AG08395 (cell line): ENCODE measurements at places on chromosomes 5 and 9.
A peak's percentile ranks its signal among the peaks of the same experiment; 100 is the strongest.

- DNase-seq, result peak; percentile 79
Measured at GRCh38 chr5:139765409-139766217, 30.0 kb upstream of the PSD2 start.

DNA sequence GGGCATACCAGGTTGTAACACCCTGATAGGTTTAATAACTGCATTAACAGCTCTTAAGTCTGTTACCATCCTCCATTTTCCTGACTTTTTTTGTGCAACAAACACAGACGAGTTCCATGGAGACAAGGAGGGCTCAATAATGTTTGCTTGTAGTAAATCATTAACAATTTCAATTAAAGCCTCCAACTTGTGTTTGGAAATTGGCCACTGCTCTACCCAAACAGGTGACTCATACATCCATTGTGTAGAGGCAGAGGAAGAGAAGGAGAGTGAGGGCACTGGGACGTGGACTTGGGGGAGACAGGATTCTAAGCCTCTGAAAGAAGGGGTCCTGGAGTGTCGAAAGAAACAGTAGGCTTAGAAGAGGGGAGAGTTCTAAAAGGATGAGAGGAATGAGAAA lies 213.6 kb upstream of the KCNN2 start:
- DNase-seq, result no peak

DNA sequence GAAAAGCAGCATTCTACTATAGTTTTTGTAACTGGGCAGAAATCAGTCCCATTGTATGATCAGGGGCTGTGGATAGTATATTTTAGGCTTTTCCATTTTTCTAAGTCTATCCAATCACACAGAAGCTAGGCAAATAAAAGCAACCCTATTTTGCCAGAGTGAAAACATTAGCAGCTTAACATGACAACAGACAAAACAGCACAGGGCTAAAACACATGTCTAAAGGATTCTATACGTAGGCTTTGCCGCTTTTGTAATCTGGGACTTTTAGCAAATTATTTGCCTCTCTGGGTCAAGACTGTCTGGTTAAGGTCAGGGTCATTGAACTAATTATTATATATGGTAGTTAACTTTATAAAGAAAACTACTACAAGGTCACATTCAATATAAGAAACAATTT lies 4.2 kb downstream of the MARCHF3 start:
- DNase-seq, result no peak

GRCh38 chr9:113602126-113603047 lies 138.9 kb downstream of the RGS3 start:
- DNase-seq, result peak; percentile 93

- no peak for DNase-seq
Measured at GRCh38 chr9:86079421-86079831, 19.9 kb downstream of the GOLM1 start.

GRCh38 chr5:65808251-65808741 lies 86.3 kb downstream of the NLN start:
- DNase-seq, result peak; percentile 25

GRCh38 chr9:70865471-70865870 lies 255.9 kb downstream of the TRPM3 start:
- no peak for DNase-seq

DNA sequence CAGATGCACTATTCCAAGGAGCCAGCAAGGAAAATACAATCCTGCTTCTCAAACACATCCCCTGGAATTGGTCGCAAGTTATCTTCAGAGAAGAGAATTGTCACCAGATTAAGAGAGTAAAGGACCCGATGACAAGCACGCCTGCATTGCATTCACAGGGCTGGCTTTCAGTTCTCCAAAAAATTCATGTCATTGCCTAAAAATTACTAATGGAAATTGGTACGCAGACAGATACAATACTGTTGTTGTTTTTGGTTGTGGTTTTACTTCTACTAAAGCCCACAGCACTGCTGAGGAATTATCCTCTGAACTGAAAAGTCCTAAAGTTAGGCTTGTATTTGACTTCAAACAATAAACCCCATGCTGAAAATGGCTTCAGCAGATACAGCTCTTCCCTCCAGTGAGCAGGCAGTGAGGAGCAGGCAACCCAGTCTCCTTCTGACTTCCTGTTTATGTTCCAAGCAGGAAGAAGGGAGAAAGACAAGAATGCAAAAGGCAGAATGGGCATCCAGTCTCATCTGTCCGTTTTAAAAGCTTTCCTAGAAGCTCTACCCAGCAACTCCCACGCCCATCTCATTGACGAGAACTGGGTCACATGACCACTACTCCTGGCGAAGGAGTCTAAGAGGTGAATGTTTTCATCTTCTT lies 80.6 kb upstream of the ZNF366 start:
- peak; percentile 15 for DNase-seq

GRCh38 chr9:81874931-81875330 lies 53.3 kb upstream of the SPATA31D4 start:
- DNase-seq, result peak; percentile 37

DNA sequence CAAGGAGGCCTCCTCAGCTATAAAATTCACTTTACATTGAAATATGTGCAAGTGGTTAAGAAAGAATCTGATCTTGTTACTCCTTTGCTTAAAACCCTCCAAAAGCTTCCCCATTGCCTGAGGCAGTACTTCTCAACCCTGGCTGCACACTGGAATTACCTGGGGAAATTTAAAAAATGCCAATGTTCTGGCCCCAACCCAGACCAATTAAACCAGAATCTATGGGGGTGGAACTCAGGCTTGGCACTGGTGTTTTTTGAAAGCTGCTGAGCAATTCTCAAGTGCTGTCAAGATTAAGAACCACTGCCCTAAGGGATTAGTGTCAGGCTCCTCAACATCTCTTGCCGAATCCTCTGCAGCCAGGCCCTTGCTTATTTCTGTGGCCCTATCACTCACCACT lies 269.6 kb downstream of the ELAVL2 start:
- DNase-seq, result no peak

- DNase-seq, result no peak
Measured at GRCh38 chr5:172790496-172790889, 19.5 kb upstream of the DUSP1 start.

DNA sequence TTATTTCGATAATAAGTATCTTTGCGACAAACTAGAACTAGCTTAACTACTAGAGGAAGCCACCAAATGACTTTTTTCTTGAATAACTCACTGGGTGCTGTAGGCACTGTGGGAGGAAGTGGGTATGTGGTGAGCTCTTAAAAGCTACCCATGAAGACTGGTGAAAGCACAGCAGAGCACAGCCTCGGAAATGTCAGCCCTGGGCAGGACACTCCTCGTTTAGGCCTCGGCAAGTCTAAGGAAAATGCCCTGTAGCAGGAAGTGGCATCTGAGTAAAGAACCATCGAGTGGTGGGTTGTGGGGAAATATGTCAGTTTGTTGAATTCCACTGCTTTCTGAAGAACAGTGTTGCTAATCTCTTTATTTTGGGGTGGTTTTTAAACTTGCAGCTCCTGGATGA lies 44.0 kb upstream of the NCS1 start:
- DNase-seq, result no peak

- no peak for DNase-seq
Measured at GRCh38 chr9:93664549-93665120, 88.3 kb downstream of the PHF2 start.

- DNase-seq, result peak; percentile 63
Measured at GRCh38 chr9:136170006-136170901, 34.7 kb downstream of the LHX3 start.

- no peak for DNase-seq
Measured at GRCh38 chr5:56490971-56491468, 257.9 kb upstream of the ANKRD55 start.

GRCh38 chr5:180470966-180471582 lies 23.1 kb upstream of the CNOT6 start:
- DNase-seq, result peak; percentile 79

GRCh38 chr9:112487008-112487798 lies 576 bp downstream of the KIAA1958 start:
- peak; percentile 46 for DNase-seq

GRCh38 chr9:121748727-121749423 lies 97.4 kb downstream of the DAB2IP start:
- peak; percentile 62 for DNase-seq

DNA sequence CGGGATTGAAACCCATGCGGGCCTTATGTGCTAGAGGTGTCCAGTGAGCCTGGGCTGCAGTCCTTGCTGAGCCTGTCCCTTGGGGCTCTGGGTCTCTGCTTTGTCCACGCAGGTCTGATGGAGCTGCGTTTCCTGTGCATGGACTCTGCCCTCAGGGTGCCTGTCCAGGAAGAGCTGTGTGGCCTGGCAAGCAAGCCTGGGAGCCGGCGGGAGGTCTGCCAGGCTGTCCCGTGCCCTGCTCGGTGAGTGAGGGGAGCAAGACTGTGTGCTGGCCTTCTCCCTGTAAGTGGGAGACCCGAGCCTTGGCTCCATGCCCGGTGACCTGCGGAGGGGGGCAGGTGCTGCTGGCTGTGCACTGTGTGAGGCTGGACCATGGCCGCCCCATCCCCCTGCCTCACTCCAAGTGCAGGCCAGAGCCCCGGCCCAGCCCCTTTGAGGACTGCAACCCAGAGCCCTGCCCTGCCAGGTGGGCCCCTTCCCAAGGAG lies 11.2 kb upstream of the CACFD1 start:
- DNase-seq, result no peak

DNA sequence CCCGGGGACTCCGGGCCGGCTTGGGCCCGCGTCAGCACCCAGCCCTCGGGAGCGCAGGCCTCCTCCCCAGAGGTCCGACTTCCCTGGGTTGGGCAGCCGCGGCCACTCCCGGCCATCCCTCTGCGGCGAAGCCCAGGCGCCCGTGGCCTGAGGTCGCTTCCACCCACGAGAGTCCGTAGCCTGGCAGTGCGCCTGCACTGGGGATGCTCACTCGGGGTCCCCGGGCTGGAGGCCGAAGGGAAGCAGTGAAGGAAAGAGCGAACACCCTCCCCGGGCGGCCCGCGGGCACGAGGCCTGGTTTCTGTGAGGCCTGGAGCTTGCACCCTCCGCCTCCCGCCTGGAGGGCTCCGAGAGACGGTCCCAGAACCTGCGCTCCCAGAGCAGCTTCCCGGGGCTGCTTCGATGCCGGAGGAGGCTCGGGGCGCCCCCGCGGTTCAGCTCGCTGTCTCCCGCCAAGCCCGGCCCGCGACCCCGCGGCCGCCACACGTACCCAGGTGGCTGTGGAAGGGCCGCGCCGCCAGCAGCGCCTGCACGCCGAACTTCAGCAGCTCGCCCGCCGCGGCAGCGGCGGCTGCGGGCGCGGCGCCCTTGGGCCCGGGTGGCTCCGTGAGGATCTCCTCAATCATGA lies 607 bp downstream of the BARX1 start:
- DNase-seq, result no peak

GRCh38 chr9:21856301-21857094 lies 54.1 kb downstream of the MTAP start:
- DNase-seq, result peak; percentile 59

GRCh38 chr9:37415011-37415719 lies 7.3 kb upstream of the GRHPR start:
- DNase-seq, result peak; percentile 71

- peak; percentile 61 for DNase-seq
Measured at GRCh38 chr5:178590141-178590923, at the start of gene COL23A1. Gene COL23A1, minus strand, starts transcription at chr5:178590393.

DNA sequence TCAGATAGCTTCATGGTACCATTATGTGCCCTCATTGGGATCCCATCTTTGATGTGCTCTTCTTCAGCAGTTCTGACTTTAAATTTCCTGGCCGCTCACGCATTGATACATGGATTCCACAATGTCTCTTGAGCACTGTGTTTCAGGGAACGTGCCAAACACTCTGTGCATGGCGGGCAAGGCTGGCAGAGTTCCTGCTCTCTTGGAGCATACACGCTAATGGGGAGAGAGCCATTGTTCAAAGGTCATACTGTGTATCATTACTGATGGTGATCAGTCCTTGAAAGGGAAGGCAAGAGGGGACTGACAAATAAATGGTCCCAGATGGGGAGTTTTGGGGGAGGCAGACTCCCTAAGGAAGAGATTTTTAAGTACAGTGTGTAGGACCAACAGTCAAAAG lies 52.3 kb downstream of the AMBP start:
- DNase-seq, result no peak

DNA sequence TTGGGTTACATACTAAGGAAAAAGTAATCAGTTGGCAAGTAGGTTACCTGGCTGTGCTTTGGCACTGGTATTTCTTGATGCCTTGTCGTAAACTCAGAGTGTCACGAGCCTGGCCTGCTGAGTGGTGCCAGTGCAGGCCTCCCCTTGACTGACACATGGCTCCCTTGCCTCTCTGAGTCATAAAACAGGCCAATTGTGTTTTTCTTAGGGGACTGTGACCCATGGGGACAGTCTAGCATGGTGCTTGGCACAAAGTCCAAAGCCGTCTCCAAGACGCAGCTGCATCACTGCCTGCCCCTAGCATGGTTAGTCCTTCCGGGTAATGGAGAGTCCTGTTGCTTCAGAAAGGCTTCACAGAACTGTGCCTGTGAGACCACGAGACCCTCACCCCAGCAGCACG lies 132.5 kb downstream of the MVB12B start:
- DNase-seq, result no peak

DNA sequence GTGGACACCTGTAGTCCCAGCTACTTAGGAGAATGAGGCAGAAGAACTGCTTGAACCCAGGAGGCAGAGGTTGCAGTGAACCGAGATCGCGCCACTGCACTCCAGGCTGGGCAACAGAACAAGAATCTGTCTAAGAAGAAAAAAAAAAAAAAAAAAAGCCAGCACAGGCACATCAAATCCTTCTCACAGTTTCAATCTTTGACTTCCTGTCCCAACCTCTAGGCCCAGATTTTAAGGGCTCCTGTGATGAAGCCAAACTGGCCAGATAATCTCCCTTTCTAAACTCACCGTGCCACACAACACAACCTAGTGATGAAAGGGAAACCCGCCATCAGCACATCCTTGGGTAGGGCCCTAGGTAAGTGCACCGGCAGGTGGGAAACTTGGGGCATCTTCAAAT lies 58.1 kb downstream of the ROR2 start:
- DNase-seq, result no peak

DNA sequence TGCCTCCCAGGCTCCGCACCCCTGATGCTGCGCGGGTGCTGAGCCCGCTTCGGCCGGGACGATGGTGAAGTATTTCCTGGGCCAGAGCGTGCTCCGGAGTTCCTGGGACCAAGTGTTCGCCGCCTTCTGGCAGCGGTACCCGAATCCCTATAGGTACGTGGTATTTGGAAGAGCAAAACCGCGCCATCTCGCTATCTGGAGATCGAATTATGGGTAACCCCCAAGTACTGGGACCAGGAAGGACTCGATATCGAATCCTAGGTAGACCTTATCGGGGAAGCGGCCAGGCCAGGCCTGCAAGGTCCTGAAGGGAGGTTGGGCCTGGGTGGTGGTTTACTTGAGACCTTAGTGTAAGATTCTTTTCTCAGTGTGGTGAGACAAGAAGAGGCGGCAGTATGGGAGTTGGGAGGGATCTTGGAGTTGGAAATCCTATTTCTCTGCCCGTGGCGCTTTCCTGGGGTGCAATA lies 359 bp downstream of the PRELID1 start:
- no peak for DNase-seq

GRCh38 chr5:56637321-56637920 lies 177.9 kb upstream of the MAP3K1 start:
- no peak for DNase-seq
